Left colon (tissue), 2 donors: ENCODE measurements at places on chromosomes 7 and 10.
A peak's percentile ranks its signal among the peaks of the same experiment; 100 is the strongest.

DNA sequence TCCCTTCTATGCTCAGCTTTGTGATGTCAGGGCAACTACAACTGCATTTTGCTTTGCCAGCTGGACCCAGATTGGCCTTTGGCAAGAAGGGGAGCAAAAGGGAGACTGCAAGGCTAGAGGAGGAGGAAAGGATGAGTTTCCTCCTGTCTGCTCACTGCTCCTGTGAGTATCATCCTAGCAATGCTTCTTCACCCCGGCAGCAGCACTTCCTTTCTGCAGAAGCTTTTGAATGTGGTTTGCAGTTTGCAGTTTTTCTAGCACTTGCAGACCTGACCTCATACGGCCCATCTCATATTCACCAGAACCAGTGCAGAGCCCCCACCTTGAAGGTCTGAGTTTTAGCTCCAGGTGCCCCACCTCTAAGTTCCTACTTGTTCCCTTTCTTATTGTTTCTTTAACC, 14.8 kb downstream of the C7orf33 start:
- no peak for DNase-seq

GRCh38 chr10:126387041-126387921, 996 bp downstream of the ADAM12 start:
- DNase-seq = no peak

DNA sequence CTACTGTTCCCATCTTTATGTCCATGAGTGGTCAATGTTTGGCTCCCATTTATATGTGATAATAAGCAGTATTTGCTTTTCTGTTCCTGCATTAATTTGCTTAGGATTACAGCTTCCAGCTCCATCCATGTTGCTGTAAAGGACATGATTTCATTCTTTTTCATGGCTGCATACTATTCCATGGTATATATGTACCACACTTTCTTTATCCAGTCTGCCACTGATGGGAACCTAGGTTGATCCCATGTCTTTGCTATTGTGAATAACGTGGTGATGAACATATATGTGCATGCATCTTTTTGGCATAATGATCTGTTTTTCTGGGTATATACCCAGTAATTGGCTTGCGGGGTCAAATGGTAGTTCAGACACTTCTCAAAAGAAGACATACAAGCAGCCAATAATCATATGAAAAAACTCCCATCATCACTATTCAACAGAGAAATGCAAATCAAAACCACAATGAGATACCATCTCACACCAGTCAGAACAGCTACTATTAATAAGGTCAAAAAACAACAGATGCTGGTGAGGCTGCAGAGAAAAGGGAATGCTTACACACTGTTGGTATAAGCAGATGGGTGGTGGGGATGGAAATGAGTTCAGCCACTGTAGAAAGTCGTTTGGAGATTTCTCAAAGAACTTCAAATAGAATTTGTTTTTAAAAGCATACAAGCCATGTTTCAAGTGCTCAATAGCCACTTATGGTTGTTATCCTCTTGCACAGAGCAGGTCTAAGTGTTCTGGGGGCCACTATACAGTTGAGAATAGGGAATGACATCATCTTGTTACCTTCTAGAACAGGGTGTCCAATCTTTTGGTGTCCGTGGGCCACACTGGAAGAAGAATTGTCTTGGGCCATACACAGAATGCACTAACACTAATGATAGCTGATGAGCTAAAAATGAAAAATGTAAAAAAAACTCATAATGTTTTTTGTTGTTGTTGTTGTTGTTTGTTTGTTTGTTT, 23.2 kb upstream of the SDK1 start:
- no peak for DNase-seq

GRCh38 chr7:79647711-79648110, 194.2 kb upstream of the MAGI2 start:
- no peak for DNase-seq

GRCh38 chr7:18684916-18685315, 189.4 kb downstream of the HDAC9 start:
- no peak for DNase-seq

DNA sequence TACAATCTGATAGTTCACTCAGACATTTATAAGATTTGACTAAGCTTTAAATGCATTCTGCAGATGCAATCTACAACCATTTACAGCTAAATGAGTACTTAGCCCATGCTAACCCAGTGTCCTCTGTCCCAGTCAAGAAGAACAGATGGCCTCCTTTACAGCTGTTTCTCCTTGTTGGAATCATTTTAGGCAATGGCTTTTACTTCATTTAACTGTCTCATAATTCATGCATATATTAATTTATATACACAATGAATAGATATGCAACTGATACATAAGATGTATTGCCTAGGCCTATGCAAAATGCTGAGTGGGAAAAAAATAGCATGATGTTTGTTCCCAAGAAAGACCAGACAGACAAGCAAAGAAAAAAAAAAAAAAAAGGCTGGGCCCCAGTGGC, 82.2 kb downstream of the TSPAN12 start:
- DNase-seq = no peak

DNA sequence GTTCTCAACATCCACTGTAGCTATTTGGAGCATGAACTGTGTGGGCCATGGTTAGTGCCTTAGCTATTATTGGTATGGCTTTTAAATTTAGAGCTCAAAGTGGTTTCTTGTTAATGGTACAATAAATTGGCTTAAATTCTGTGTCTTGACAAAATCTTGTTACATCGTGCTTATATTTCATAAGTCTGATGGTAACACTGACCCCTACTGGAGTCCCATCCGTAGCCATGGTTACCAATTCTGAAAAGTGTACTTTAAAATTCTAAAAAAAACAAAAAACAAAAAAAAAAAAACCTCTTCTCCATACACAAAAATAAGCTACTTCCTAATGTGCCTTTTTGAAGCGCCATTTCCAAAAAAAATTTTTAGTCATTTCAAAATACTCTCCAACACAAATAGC, 6.4 kb upstream of the RPP30 start:
- no peak for DNase-seq

- no peak for DNase-seq
These were observed 498.3 kb downstream of the CCSER2 start for GRCh38 chr10:84826704-84827103.

DNA sequence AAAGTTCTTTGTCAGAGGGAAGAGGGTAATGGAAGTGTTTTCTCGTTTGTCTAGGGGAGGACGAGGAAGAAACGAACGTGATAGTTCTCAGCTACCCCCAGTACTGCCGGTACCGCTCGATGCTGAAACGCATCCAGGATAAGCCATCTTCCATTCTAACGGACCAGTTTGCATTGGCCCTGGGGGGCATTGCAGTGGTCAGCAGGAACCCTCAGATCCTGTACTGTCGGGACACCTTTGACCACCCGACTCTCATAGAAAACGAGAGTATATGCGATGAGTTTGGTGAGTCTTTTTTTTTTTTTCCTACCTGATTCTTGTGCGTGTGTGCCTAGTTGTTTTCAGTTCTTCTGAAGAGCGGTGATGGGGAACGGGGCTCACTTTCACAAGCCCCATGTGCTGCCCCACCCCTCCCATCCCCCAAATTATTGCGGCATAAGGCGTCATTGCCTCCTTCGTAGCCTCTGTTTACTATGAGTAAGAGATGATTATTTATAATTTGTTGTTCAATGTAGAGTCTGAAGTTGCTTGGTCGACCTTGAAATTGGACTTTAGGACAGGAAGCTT, 98.6 kb downstream of the ARID5B start:
- no peak for DNase-seq

- DNase-seq = no peak
These were observed 31.7 kb downstream of the POLR1F start for GRCh38 chr7:19677180-19677579.

DNA sequence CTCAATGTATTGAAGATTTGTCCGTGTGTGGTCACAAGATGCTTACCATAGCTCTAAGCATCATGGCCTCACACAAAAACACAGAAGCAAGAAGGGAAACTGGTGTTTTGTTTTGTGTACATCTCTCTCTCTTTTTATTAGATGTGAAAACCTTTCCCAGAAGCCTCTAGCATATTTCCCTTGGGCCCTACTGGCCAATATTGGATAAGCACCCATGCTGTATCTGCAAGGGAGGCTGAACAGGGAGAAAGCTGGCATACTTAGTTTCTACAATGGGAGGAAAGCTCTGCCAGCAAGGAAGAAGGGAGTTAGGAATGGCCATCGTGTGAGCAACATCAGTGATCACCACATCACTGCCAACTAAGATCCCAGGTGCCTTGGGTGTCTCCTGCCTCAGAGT, 9.6 kb upstream of the NAMPT start:
- DNase-seq = no peak

- DNase-seq = peak; percentile 69
These were observed 140.4 kb upstream of the NAMPT start for GRCh38 chr7:106425017-106425719.

DNA sequence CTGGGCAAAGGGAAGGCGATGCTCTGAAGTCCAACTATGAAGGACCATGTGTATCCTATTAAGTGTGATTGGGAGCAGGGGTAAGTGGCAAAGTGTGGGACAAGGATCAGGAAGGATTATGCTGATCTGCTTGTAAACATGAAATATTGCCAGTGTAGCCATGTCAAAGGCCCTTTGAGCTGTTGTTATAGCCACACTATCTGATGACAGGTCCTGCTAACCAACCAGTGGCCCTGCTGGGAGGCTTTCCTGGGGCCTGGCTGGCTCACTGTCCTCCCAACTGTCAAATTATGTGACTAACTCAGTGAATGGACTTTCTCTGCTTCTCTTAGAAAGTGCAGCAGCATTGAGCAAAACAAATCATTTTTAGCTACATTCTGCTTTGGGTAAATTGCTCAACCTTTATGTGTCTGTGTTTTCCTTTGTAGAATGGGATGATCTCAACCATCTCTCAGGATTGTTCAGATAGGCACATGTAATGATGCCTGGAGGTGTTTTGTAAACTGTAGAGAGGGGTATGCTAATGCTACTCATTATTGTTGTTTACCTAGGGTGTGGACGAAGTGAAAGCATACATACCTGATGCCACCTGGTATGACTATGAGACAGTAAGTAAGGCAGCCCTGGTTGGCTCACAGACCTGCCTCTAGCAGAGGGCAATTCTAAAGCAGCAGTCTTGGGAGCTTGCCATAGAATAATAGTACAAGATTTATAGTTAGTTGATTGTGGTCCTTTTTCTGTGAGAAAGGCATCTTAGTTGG, 47.4 kb downstream of the MGAM2 start:
- no peak for DNase-seq

GRCh38 chr10:31341552-31341951, 22.5 kb downstream of the ZEB1 start:
- DNase-seq = no peak

GRCh38 chr7:5629941-5630340, 151.5 kb downstream of the RNF216 start:
- no peak for DNase-seq

GRCh38 chr10:48194830-48195229, 79.7 kb downstream of the FRMPD2 start:
- DNase-seq = peak; percentile 10

- DNase-seq = no peak
These were observed 178.1 kb upstream of the GALNT17 start for GRCh38 chr7:70953796-70954195.

- DNase-seq = no peak
These were observed 10.0 kb downstream of the FAM171A1 start for GRCh38 chr10:15361131-15361530.

GRCh38 chr10:43156590-43157341, 18.5 kb downstream of the CSGALNACT2 start:
- no peak for DNase-seq

- no peak for DNase-seq
These were observed 385.7 kb downstream of the PHTF2 start for GRCh38 chr7:78184299-78184698.

DNA sequence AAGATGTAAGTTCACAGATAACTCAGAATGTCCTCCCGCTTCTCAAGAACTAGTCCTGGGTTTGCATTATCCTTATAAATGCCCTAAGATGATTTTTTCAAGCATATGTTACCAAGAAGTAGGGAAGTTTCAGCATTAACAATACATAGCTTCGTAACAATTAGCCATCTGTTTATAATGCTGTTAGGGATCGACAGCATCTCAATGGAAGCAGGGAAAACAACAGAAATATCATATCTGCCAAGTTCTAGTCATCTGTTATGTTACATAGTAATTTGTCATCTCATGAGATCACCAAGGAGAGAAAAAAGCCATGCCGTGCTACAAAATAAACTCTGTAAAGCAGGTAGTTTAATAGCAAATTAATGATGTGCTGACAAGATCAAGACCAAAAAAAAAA, 731.5 kb upstream of the C7orf33 start:
- DNase-seq = no peak

GRCh38 chr10:1287971-1288401, 231.8 kb downstream of the WDR37 start:
- no peak for DNase-seq

DNA sequence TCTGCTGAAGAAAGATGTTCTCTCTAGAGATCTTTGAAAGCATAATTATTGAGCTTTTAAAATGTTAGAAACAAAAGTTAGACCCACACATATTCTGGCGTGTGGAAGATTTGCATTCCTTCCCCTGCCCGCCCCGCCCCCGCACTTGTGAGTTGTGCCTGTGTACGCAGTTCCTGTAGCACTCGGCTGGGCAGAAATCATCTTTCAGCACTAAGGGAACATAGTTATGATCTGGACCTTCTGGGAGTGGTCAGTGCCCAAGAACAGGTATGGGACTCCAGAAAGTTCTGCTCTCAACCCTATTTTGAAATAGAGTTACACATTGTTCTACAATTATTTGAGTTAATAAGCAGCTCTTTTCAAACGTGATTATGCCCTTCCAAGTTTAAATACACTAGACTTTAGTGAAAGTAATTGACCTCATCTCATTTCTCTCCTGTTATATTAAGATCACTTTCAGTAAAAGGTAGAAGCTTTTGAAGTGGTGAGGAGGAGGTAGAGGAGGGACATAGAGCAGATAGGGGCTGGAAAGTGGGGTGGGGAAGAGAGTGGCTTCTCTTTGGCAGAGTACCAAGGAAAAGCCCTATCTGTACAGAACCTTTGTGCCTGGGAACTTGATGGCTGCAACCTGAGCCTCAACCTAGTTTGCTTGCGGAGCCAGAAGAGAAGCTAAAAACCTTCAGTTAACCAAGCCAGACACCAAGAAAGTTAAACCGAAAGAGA, 5.7 kb downstream of the BLVRA start:
- peak; percentile 57 for DNase-seq

DNA sequence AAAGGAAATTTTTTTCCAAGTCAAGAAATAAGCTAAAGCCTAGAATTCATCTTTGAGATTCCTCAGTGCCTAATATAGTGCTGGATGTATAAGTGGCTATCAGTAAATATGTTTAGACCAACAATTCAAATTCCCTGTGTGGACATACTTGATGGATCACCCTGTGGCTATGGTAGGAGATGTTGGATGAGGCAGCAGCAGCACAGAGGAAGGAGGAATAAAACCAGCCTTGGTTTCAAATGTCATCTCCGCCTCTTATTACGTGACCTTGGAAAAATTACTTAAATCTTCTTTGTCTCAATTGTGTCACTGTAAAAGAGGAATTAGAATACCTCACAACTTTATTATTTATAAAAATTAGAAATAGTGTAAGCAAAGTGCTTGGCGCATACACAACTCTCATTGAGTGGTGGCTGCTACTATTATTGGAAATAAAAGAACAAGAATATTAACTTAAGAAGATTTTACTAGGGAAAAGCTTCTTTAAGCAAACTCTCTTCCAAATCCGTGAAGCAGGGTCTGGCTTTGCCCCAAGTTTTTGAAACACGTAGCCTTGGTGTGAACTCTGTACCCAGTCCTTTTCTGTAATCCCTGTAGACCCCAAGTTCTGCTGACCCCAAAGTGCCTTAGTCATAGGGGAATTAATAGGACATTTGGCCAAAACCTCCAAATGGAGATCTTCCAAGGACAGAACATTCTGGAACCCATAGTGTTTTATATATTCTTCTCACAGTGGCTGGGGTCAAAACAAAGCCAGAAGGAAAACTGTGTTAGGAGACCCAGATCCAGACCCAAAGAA, 283.8 kb downstream of the PTEN start:
- DNase-seq = no peak
